A549 treated with AZD2906 at 1 μM for 4 hours (cell line): ENCODE measurements at places on chromosomes 4 and X. TPM values are rescaled to one million over a fixed set of nuclear protein-coding genes. Genes with fewer than 3 reads are reported as not detected.

Gene P2RY8
- total RNA-seq, result 0.02 to 0.06 TPM (median 0.04 TPM) in 4 of 5 replicates, not detected in the other

Gene HTR2C
- total RNA-seq, result not detected in 5 replicates

Gene CT45A3
- total RNA-seq, result 0.15 to 0.29 TPM (median 0.19 TPM) in 4 of 5 replicates, not detected in the other

Gene VCX
- total RNA-seq, result 0.10 TPM in 1 of 5 replicates, not detected in the others

Gene WDFY3
- total RNA-seq, result 5.7 to 8.7 TPM (median 7.1 TPM) in 5 replicates

Gene SLITRK4
- not detected in 5 replicates for total RNA-seq

Gene TCP11X2
- not detected in 5 replicates for total RNA-seq

Gene CXXC4
- 0.02 to 0.05 TPM (median 0.03 TPM) in 5 replicates for total RNA-seq

Gene GAGE2A
- total RNA-seq, result not detected in 5 replicates

Gene TMPRSS11B
- not detected in 5 replicates for total RNA-seq

Gene IL1RAPL1
- not detected in 5 replicates for total RNA-seq

Gene PCSK1N
- 18.0 to 55.7 TPM (median 48.7 TPM) in 5 replicates for total RNA-seq

Gene MAGEB17
- total RNA-seq, result not detected in 5 replicates

Gene FMR1NB
- not detected in 5 replicates for total RNA-seq
